ENCODE measurements at places on chromosomes 6 and 20.

DNA sequence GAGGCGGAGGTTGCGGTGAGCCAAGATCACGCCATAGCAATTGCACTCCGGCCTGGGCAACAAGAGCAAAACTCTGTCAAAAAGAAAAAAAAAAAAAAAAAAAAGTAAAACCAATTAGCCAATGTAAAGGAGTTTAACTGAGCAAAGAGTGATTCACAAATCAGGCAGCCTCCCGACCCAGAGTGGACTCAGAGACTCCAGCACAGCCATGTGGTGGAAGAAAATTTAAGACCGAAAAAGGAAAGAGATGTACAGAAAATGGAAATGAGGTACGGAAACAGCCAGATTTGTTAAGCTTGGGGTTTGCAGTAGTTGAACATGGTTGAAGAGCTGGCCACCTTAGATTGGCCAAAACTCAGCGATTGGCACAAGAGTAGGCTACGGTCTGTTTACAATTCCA lies 51.4 kb downstream of the ERMARD start:
- H3K27ac ChIP-seq: no peak overlapping the region
- no peak for DNase-seq
- peaks cover 62% of the 10 kb centered on the region for H3K27me3 ChIP-seq
- no peaks in the 10 kb centered on the region for H3K36me3 ChIP-seq
- H3K4me3 ChIP-seq: no peak overlapping the region

DNA sequence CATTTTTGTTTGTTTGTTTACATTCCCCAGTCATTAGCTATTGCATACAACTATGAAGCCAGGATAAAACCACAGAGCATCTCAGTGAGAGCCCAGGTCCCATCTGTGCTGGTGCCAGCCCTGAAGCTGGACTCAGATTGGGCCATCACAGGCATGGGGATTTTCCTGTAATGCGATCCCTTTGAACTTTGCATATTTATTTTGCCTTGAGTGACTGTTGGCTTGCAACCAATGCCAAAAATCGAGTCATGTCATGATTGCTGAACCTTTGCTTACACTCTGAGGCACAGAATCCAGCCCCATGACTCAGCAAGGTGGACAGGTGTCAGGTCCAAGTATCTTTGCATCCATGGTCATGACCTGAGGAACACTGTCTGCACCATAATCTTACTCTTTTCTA lies 46.2 kb upstream of the GGTLC1 start:
- H3K27ac ChIP-seq: peak overlapping the region; percentile 11
- H3K36me3 ChIP-seq: peaks cover 18% of the 10 kb centered on the region
- no peaks in the 10 kb centered on the region for H3K27me3 ChIP-seq
- no peak for DNase-seq
- H3K4me1 ChIP-seq: peaks cover 66% of the 10 kb centered on the region

- H3K4me1 ChIP-seq: peaks cover 20% of the 10 kb centered on the region
- DNase-seq: no peak
- peaks cover under 1% of the 10 kb centered on the region for H3K27me3 ChIP-seq
- no peak overlapping the region for H3K27ac ChIP-seq
Measured at GRCh38 chr6:157600807-157601206, 219.8 kb downstream of the ZDHHC14 start.

DNA sequence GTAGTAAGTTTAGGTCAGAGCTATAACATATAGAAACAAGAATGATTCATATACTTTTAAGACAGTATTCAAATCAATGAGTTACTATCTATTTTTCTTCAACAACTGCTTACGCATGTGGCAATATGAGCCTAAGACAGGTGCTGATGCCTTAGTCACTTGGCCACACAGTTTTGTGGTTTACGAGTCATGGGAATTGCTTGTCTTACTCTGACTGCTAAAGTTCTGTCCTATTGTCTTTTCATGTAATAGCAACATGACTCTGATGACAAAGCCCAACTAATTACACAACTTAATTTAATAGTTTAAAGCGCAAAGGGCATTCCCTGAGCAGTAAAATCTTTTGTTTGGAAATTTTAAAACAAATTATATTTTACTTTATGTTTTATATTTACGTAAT lies 159.3 kb upstream of the CENPW start:
- no peak overlapping the region for H3K27ac ChIP-seq
- H3K27me3 ChIP-seq: no peaks in the 10 kb centered on the region
- no peaks in the 10 kb centered on the region for H3K36me3 ChIP-seq
- no peak overlapping the region for H3K4me3 ChIP-seq
- DNase-seq: no peak

DNA sequence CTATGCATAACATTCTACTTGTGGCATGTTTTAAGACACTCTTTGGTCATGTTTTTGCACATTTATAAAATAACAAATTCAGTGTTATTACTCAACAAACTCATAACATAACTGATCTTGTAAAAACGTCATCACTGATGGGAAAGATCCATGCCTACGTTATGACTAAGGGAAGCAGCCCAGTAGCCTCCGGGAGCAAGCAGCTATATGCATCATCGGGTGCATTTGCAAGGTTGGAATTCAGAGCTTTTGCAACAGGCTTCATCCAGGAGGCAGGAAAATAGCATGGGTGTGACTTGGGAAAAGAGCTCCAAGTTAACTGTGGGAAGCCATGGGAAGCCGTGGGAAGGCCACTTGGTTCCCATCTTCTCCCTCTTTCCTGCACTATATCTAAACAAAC lies 271.6 kb upstream of the SGK1 start:
- H3K4me3 ChIP-seq: no peak overlapping the region
- no peaks in the 10 kb centered on the region for H3K36me3 ChIP-seq
- no peaks in the 10 kb centered on the region for H3K4me1 ChIP-seq
- no peak for DNase-seq
- no peak overlapping the region for H3K27ac ChIP-seq

GRCh38 chr6:127690092-127690491 lies 113.1 kb downstream of the C6orf58 start:
- H3K27me3 ChIP-seq: no peaks in the 10 kb centered on the region
- no peak overlapping the region for H3K4me3 ChIP-seq
- DNase-seq: no peak
- H3K4me1 ChIP-seq: no peaks in the 10 kb centered on the region

- H3K4me3 ChIP-seq: no peak overlapping the region
- DNase-seq: no peak
- H3K27me3 ChIP-seq: no peaks in the 10 kb centered on the region
- no peaks in the 10 kb centered on the region for H3K4me1 ChIP-seq
Measured at GRCh38 chr6:21971541-21971940, 325.3 kb downstream of the PRL start.

DNA sequence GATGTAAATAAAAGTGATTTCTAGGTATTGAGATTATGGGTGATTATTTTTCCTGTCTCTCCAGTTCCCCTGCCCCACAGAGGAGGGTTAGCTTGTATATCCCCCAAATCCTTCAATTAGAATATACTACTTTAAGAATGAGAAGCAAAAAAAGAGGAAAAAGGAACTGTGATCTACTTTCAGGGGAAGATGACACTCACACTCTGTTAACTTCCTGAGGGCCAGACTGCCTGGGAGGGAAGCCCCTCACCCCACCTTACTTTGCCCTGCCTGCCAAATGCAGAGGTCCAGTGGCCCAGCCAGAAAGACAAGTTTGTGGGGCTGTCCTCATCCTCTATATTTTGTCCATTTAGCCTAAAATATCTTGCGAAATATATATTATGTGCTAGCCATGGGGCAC lies 9.2 kb upstream of the LY86 start:
- H3K4me3 ChIP-seq: no peak overlapping the region
- peaks cover 3% of the 10 kb centered on the region for H3K27me3 ChIP-seq
- no peak for DNase-seq
- H3K36me3 ChIP-seq: peaks cover 19% of the 10 kb centered on the region
- peaks cover 18% of the 10 kb centered on the region for H3K4me1 ChIP-seq

- no peaks in the 10 kb centered on the region for H3K27me3 ChIP-seq
- peaks cover 49% of the 10 kb centered on the region for H3K36me3 ChIP-seq
- H3K4me1 ChIP-seq: peaks cover 73% of the 10 kb centered on the region
- peak overlapping the region; percentile 84 for H3K27ac ChIP-seq
Measured at GRCh38 chr20:38806855-38807655, 1.6 kb downstream of the PPP1R16B start.

DNA sequence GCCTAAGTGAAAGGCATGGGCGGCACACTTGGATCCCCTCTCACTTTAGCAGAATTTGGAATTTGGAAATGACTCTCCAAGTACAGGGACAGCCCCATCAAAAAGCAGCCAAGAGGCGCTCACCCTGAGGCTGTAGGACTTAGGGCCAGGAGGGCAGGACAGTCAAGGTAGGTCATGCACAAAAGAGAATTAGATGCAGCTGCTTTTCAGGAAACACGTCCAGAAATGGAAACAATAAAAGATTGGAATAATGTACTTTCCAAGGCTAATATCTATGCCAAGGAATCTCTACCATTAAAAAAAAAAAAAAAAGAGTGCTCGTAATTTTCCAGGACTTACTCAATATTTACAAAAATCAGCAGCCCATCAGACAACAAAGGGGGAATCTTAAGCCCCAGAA lies 19.9 kb downstream of the PREP start:
- no peak overlapping the region for H3K4me3 ChIP-seq
- H3K27me3 ChIP-seq: no peaks in the 10 kb centered on the region
- no peak overlapping the region for H3K27ac ChIP-seq
- H3K4me1 ChIP-seq: peaks cover 32% of the 10 kb centered on the region

GRCh38 chr6:20033697-20034407 lies 178.4 kb downstream of the MBOAT1 start:
- H3K27ac ChIP-seq: no peak overlapping the region
- DNase-seq: no peak
- H3K27me3 ChIP-seq: peaks cover 8% of the 10 kb centered on the region
- no peaks in the 10 kb centered on the region for H3K36me3 ChIP-seq
- H3K4me1 ChIP-seq: no peaks in the 10 kb centered on the region

GRCh38 chr6:111803804-111804203 lies 69.4 kb downstream of the FYN start:
- peak overlapping the region; percentile 56 for H3K4me3 ChIP-seq
- no peaks in the 10 kb centered on the region for H3K27me3 ChIP-seq
- peaks cover 36% of the 10 kb centered on the region for H3K36me3 ChIP-seq
- peaks cover 92% of the 10 kb centered on the region for H3K4me1 ChIP-seq

GRCh38 chr6:3278691-3279090 lies 19.9 kb downstream of the PSMG4 start:
- peaks cover 4% of the 10 kb centered on the region for H3K4me1 ChIP-seq
- no peak overlapping the region for H3K4me3 ChIP-seq
- no peaks in the 10 kb centered on the region for H3K27me3 ChIP-seq
- H3K36me3 ChIP-seq: no peaks in the 10 kb centered on the region
- H3K27ac ChIP-seq: no peak overlapping the region

DNA sequence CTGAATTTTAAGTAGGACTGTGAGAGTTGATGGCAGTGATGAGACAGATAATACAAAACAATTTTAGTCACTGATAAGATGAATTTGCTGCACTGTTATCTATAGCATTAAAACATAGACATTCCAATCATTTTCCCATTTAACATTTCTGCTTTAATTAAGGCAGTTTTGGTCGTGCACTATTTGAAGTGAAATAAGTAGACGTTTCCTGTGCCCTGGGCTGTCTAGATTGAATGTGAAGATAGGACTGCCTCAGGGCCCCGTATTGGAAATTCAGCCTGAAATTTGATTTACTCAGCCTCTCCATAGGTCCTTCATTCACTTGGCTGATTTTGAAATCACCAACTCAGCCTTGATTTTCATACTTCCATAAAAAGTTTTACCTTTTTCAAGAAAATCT lies 48.3 kb downstream of the ARID1B start:
- no peaks in the 10 kb centered on the region for H3K27me3 ChIP-seq
- no peak for DNase-seq
- H3K4me3 ChIP-seq: no peak overlapping the region
- peaks cover 47% of the 10 kb centered on the region for H3K4me1 ChIP-seq
- H3K36me3 ChIP-seq: peaks cover 13% of the 10 kb centered on the region

DNA sequence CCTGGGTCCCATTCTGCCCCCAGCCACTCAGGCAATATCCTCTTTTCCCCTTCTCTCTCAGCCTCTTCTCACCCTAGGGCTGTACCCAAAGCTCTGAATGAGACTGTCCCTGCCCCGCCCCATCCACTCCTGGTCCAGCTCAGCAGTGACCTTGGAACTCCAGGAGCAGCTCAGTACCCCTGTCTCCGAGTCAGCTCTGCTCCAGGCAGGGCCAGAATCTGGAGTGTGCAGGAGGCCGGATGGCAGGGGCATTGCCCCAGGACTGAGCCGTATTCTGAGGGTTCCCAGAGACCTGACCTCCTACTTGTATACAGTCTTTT lies 2.0 kb upstream of the RAET1G start:
- H3K36me3 ChIP-seq: no peaks in the 10 kb centered on the region
- no peak overlapping the region for H3K27ac ChIP-seq
- no peak overlapping the region for H3K4me3 ChIP-seq
- peaks cover 30% of the 10 kb centered on the region for H3K4me1 ChIP-seq

DNA sequence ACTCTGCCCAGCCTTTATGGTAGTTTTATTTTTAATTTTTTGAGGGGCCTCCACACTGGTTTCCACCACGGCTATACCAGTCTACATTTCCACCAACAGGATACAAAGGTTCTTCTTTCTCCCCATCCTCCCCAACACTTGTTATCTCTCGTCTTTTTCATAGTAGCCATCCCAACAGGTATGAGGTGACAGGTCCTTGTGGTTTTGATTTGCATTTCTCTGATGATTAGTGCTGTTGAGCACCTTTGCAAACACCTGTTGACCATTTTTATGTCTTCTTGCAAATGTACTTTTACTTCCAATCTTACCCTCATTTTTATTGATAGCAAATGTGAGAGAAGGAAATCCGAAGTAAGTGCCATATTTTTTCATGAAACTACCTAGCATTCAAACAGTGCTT lies 195.4 kb upstream of the PREP start:
- H3K27me3 ChIP-seq: peaks cover 1% of the 10 kb centered on the region
- no peak overlapping the region for H3K4me3 ChIP-seq
- no peak overlapping the region for H3K27ac ChIP-seq
- no peaks in the 10 kb centered on the region for H3K36me3 ChIP-seq

- H3K4me1 ChIP-seq: no peaks in the 10 kb centered on the region
- H3K36me3 ChIP-seq: no peaks in the 10 kb centered on the region
Measured at GRCh38 chr6:5078121-5078669, 6.9 kb upstream of the PPP1R3G start.

GRCh38 chr6:113184736-113185135 lies 672.4 kb upstream of the MARCKS start:
- H3K27ac ChIP-seq: no peak overlapping the region
- H3K27me3 ChIP-seq: no peaks in the 10 kb centered on the region
- H3K4me1 ChIP-seq: no peaks in the 10 kb centered on the region
- H3K36me3 ChIP-seq: no peaks in the 10 kb centered on the region

DNA sequence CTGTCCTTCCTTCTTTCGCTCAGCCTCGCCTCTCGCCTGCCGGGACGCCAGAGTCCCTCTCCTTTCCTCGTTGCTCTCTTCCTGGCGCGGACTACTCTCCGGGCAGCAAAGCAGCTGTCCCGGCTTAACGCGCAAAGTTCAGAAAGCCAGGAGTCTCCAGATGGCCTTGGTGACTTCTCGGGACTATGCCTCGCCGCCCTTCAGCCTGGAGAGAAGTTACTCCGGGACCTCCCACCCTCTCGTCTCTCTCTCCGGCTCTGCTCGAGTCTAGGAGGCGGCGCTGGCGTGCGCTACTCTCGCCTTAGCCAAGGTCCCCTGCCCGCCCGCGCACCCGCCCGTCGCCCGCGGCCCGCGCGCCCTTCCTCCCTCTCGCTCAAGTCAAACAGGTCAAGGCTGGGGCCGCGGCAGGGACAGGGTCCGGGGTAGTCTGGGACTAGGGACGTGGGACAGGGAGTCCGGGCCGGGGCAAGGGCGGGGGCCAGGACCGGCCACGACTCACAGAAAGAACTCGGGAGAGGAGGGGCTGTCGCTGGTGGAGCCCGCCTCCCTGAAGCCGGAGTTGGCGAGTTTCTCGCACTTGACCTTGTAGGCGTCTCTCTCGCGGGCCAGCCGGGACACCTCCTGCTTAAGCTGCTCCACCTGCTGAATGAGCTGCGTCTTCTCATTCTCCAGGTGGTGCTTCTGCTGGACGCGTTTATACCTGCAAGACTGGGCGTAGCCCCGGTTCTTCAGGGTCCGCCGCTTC lies 1.5 kb downstream of the MAFB start:
- H3K4me3 ChIP-seq: no peak overlapping the region
- DNase-seq: no peak
- H3K4me1 ChIP-seq: peaks cover 21% of the 10 kb centered on the region
- H3K27ac ChIP-seq: no peak overlapping the region
